ENCODE measurements at places on chromosomes 12 and 14. TPM values are rescaled to one million over a fixed set of nuclear protein-coding genes. Genes with fewer than 3 reads are reported as not detected.

GRCh38 chr12:64806593-64807460, 17.6 kb upstream of the TBC1D30 start:
- ATAC-seq = no peak

- no peak for ATAC-seq
Measured at GRCh38 chr12:42217656-42218055, 20.4 kb downstream of the YAF2 start.

DNA sequence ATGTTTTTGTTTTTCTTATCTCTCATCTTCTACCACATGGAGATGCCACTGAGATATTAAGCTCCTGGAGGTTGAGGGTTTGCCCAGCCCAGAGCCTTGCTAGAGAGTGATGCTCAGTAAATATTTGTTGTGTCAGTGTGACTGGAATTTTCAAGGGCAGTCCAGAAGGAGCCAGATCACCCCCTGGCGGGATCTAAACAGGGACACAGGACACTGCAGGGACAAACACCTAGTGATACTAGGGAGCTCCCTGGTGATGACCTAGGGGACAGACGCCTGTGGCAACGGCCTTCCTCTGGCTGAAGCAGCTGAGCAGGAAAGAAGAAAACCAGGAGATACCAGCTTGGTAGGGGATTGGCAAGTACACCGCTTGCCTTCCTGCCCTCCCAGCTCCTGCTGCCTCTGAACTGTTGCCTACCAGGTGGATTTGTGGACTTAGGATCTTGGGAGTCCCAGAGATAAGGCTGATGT, 714.4 kb upstream of the TBX3 start:
- ATAC-seq = no peak

- ATAC-seq = peak; percentile 97
Measured at GRCh38 chr14:23034498-23035302, at the start of gene PSMB5. PSMB5 (minus strand) TSS chr14:23034900; CDS start chr14:23034881, 19 bp downstream.

- ATAC-seq = peak; percentile 84
Measured at GRCh38 chr12:93804392-93805179, 127.4 kb downstream of the CRADD start.

DNA sequence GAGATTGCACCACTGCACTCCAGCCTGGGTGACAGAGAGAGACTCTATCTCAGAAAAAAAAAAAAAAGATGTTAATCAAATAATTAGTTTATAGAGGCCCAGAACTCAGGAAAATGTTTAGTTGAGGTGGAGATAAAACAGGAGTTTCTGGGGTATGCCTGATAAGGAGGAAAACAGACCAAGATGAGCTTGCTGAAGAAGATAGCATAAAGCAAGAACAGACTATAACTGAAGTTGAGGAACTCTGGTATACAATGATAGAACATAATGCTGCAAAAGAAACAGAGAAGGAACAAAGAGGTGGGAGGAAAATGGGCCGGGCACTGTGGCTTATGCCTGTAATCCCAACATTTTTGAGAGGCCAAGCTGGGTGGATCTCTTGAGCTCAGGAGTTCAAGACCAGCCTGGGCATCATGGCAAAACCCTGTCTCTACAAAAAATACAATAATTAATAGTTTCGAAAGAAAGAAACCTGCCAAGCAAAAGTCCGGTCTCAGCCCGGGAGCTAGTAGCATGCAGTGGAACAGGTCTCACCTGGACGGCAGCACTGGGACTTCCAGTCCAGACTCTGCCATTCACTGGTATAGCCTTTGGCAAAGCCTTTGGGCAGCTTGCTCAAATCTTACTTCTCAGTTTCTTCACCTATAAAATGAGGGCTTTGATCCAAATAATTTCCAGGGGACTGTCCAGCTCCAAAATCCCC, 25.4 kb downstream of the SLC35E3 start:
- no peak for ATAC-seq

DNA sequence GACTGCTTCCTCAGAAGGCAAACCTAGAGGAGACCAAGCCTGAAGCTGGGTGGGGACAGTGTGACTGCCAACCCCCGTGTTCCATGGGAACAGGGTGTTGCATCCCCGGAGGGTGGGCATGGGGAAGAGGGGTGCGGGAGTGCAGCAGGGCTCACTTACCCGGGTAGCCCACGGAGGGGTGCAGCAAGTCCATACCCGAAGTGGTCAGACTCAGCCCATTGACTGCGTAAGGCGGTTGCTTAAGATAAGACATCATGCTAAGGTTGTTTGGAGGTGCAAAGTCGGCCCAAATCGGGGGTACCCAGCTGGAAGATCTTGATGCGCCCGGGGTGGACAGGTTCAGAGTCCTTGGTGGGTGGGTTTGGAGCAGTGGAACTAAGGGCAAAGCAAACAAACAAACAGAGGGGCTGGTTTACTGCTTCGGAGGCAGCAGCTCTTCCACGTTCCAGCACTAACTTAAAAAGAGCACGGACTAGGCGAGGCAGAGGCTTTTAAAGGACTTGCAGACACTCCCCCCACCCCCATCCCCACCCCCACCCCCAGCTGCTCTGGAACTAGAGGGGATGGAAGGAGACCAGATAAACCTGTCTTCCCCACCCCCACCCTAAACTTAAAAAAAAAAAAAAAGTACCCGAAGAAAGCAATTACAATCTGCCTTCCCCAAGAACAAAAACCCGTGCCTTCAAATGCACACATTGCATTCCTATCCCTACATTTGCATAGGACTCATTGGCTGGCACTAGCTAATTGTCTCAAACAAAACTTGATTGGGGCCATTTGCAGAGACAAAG, 4.9 kb downstream of the OTX2 start:
- no peak for ATAC-seq

Gene PLD4
- total RNA-seq = 0.41 TPM

DNA sequence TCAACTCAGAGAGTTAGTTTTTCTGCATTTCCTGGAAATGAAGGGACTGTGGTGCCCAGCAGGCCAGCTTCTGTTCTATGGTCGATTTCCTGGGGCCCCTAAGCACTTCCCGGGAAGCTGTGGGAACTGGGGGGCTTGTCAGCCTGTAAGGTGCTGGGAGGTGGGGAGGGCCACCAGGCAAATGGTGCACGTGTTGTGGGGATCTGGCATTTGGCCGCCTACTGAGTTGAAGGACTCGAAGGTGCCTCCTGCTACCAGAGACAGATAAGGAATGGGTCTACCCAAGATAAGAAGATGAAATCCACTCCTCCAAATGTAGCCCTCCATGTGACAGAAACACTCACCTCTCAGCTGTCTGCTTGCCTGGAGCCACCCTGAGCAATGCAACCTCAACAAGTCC, 341.7 kb downstream of the DPF3 start:
- ATAC-seq = no peak

All from motor neuron (in vitro differentiated cells).